Endothelial cell of coronary artery (primary cell): ENCODE measurements at places on chromosomes 3 and 15. TPM values are rescaled to one million over a fixed set of nuclear protein-coding genes. Genes with fewer than 3 reads are reported as not detected.

PPP1R14D gene
- total RNA-seq: not detected in 2 replicates

CAPN3 gene
- 0.28 and 0.36 TPM in 2 replicates for total RNA-seq

OXTR gene
- total RNA-seq: 0.18 and 10.7 TPM in 2 replicates

SEMA6D gene
- total RNA-seq: 2.1 and 2.2 TPM in 2 replicates

ATG7 gene
- total RNA-seq: 48.4 and 54.8 TPM in 2 replicates

RHOV gene
- under 0.01 and 0.09 TPM in 2 replicates for total RNA-seq

VPS8 gene
- 44.2 and 57.6 TPM in 2 replicates for total RNA-seq
